Stimulated activated CD4-positive, alpha-beta T cell treated with anti-CD3 and anti-CD28 coated beads, Interleukin-1b, Interleukin-23, amount 100 ng/mL, for 1 hour (primary cell): ENCODE measurements at places on chromosomes 4 and X.

- no peak for DNase-seq
Measured at GRCh38 chrX:7378406-7378805, 230.5 kb upstream of the PUDP start.

DNA sequence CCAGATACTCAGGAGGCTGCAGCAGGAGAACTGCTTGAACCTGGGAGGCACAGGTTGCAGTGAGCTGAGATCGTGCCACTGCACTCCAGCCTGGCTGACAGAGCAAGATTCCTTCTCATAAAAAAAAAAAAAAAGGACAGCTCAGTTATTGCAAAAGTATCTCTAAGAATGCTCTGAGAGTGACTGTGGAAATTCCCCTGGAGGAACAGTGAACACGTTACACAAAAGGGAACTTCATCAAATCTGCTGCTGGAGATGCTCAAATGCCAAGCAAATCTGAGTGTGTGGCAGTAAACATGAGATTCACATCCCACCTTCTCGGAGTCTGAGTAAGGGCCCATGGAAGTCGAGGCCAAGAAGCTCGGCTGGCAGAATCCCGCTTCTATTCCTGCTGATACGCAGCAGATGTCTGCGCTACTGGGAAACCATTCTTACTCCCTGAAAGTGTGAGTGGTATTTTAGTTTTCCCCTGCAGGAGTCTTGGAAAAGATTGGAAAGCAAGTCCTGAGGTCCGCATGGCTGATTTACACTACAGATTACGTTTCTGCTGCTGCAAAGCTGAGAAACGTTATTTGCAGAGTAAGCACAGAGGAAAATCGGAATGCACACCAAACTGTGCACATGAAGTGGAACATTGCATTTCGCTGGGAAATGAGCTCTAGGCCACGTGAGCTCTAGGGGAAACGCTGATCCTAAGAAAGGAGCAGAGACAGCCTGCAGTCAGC lies 162.9 kb downstream of the NSUN7 start:
- DNase-seq: no peak

DNA sequence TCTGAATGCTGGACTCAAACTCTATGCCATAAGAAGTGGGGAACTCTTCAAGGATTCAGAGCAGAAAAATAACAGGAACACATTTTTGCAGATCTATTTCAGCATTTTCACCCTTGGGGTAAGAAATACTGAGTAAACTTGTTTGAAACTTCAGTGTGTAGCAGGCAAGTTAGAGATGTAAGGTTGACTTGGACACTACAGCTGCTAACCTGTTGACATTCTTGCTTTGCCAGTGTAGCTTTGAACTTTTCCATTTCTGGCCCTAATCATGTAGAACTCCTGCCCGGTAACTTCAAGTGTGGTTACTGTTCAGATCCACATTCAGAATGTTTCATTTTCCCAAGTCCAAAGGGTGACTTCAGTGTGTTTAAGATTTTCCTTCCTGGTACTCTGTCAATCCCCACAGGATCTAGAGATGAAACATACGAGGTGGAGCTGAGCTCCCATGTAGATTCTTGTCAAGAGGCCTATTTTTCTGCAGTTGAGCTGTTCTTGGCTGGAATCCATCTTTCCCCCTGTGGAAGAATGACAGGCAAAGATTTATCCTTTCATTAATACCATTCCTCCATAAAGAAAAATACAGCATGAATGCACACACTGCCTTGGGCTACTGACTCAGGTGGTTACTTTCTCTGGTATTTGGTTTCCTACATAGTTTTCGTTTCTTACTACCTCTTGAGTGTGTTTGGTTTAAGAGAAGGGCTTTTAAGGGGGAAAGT lies 34.1 kb downstream of the FHDC1 start:
- no peak for DNase-seq

DNA sequence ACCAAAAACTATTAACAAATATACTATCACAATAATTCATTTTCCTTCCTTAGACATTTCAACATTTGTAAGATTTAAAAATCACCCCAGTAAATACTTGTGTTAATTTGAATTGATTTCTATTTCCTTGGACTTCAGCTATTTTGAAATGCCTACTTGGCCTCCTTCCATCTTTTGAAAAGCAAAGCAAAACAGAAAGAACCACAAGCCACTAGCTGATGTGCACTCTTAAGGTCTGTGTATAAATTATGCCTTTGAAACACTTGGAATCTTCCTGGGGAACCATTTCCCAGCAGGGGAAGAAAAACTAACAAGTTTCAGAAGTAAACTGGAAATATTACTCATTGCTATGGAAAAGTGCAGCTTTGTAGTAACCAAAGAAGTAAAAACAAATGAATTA lies 139.8 kb downstream of the CLCN4 start:
- DNase-seq: no peak

GRCh38 chrX:16848541-16848940 lies 21.6 kb downstream of the RBBP7 start:
- DNase-seq: no peak

DNA sequence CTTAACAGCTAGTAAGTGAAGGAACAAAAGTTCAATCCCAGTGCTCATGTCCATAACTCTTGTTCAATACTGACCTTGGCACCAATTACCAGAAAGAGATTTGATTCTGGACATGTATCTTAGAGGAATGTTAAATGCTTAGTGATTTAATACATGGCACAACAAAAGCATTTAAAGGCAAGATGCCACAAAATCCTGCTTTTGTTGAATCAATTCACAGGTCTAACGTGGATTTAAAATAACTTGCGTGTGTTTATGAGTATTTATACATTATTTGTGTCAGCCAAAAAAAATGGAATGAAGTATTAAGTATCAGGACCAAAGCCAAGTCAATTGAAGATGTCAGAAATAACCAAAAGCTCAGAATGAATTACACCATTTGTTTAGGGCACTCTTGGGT lies 85.4 kb upstream of the GIMD1 start:
- DNase-seq: no peak

DNA sequence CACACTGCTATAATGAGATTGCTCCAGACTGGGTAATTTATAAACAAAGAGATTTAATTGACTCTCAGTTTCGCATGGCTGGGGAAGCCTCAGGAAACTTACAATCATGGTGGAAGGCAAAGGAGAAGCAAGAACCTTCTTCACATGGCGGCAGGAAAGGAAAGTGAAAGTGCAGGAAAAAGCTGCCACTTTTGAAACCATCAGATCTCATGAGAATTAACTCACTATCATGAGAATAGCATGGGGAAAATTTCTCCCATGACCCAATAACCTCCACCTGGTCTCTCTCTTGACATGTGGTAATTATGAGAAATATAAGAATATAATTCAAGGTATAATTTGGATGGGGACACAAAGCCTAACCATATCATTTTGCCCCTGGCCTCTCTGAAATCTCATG lies 884.2 kb downstream of the GLUD2 start:
- DNase-seq: no peak

DNA sequence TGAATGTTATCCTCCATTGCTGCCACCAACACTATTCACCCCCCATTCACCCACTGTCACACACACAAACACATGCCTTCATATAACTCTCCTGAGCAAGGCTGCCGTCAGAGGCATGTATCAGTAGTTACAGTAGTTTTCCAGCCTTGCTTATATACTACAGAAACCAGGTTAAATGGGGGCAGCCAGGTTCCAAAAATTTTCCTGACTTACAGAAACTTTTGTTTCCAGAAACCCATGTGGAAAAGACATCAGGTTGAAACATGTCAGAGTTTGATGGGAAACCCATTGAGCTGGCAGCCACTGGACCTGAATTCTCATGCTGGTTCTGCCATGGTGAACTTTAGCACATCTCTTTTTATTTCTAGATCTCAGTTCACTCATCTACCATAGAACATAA lies 64.0 kb downstream of the COX18 start:
- DNase-seq: no peak

DNA sequence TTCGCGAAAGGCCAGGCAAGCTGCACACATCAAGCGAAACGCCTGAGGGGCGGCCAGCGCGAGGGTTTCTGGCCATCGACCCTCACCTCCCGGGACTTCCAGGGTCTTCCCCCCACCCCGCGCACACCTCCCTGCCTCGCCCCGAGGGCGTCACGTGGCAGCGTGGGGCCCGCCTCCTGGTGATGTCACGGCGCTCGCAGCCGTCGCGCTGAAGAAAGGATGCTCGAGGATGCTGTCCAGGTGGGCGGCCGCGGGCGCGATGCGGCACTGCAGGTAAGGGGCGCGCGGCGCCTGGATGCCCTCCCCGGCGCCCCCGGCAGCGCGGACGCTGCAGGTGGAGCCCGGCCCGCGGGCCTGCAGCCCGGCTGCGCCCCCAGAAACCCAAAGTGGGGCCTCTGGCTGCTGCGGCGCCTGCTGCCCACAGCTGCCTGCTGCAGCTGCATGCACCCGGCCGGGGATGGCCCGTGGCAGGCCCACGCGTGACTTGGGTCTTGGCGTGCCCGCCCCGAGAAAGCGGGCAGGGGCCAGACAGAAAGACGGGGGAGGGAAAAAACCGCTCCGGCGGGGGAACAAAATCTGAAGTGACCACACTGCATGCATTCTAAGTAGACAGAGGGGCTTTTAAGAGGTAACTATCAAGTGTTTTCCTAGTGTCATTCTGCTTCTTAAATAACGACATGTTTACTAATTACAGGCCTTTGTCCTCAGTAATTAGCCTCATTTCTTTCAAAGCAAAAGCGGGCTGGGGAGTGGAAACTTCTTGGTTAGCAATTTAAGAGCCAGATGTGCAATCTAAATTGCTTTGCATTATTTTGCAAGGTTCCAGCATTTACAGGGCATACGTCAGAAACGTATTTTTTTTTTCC lies 1.7 kb downstream of the CLCN4 start:
- DNase-seq: no peak

GRCh38 chr4:74157154-74157553 lies 764 bp upstream of the MTHFD2L start:
- DNase-seq: no peak

DNA sequence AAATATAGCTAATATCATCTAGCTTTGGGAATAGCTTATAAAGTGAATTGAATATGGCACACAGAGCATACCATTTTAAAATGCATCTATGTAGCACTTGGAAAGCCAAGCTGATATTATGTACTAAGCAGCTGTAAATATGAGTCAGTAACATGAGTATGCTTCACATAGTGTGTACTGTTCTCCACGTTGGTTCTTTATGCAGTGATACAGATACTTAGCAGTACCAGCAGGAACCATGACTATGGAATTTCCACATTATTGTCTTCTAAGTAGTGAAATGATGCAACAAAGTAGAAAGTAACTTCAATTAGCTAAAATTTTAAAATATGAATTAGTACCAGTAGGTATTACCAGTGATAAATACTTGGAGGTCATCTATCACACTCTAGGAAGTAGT lies 320.1 kb downstream of the BMPR1B start:
- DNase-seq: no peak

DNA sequence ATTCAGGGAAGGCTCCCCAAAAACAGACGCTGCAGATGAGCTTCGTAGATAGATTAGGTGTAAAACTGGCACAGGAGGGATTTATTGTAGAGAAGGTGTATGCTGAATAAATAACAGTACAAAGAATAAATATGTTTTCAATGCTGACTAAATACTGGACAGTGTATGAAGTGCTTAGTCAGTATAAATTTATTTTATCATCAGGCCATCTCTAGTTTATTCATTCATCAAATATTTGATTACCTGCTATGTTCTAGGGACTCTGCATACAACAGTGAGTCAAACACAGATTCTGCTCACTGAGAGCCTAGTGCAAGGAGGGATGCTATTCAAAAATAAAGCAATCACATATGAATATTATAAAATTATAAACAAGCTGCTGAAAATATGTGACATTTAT lies 63.6 kb upstream of the TSPAN5 start:
- DNase-seq: no peak

- DNase-seq: no peak
Measured at GRCh38 chr4:123553279-123553678, 156.7 kb downstream of the SPRY1 start.

GRCh38 chr4:164959896-164960295 lies 17.6 kb downstream of the TRIM61 start:
- DNase-seq: no peak
